Stimulated activated CD4-positive, alpha-beta T cell treated with anti-CD3 and anti-CD28 coated beads, Interleukin-1b, Interleukin-23, amount 100 ng/mL, for 1 hour (primary cell): ENCODE measurements at places on chromosomes 12 and 14.

DNA sequence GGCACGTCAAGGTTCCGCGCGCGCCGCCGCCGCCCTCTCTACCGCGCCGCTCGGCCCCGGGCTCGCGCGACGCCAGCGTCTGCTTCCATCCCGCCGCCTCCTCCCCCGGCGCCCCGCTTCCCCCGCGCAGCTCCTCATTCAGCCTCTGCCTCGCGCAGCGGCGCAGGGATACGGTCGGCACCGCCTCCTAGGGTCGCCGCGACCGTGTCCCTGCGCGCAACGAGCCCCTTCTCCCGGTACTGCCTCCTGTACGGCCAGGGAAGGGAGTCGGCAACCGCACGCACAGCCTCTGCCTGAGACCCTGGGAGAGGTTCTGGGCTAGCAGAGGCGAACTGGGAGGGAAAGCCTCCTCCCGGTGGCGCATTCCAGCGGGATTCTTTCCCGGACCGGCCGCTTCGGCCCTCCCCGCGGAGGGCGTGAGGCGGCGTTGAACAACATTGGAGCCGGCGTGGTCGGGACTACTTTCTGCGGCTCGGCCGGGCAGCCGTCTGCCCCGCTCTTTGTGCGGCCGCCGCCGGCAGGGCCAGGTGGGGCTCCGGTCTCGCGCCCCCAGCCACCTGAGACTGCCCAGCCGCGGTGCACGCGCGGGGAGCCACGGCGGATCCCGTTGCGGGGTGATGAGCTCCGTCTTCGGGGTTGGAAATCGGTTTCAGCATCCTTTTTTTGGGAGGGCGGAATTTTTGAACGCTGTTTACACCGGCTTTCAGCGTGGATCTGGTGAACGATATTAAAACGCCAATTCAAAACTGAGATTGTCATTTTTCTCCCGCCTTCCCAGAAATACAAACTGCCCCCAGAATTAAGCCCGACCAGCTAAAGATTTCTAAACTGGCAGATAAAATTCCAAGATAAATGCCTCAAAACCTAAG, at the start of gene LRP6:
Gene LRP6 (minus strand): TSS at position 172 of the 869 bp plus-strand sequence. CDS start 309 bp downstream, outside the sequence.
- DNase-seq: peak; percentile 67

DNA sequence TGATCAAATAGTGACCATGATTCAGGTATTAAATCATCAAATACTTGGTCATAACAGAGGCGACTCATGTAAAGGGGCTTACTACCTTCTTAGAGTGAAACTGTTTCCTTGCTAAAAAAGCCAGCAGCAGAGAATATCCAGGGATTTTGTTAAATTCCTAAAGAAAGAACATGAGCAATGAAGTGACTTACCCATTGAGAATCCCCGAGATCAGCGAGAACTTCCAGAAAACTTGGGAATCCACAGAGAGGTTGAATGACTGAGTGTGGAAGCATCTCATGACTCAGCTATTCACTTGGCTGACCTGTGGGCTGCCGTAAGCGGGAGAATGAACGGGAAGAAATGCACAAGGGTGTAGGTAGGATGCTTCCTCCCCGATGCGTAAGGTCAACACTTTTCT, 85.3 kb upstream of the KCNA1 start:
- no peak for DNase-seq

DNA sequence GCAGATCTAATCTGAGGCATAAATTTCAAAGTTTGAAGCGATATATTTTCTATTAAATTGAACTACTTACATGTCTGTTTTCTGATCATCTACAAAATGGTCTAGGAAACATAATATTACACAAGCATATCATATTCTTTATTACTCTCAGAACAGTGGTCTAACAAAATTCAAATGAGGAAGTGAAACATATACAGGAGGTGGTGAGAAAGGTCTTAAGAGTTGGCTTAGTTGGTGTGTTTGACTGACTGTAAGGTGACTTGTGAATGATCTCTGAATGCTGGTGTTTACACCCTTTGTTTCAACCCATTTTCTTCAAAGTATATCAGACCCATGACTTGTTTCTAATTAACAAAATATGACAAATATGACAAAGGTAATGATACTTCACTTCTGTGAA, 1156.8 kb downstream of the SLC16A7 start:
- no peak for DNase-seq

DNA sequence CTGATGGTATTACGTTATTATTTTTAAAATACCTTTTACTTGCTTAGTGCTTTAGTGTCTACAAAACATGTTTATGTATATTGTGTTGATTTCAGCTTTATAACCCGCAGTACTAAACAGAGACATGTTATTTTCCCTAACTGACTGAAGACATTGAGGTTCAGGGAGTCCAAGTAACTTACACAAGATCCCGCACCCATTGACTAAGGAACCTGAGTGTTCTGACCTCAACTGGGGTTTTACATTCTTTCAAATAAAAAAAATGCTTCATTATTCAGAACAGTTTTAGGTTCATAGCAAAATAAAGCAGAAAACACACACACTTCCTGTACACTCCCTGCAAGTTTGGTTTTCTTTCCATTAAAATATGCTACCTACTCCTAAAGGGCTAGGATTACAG, 60.4 kb upstream of the METAP2 start:
- DNase-seq: no peak

DNA sequence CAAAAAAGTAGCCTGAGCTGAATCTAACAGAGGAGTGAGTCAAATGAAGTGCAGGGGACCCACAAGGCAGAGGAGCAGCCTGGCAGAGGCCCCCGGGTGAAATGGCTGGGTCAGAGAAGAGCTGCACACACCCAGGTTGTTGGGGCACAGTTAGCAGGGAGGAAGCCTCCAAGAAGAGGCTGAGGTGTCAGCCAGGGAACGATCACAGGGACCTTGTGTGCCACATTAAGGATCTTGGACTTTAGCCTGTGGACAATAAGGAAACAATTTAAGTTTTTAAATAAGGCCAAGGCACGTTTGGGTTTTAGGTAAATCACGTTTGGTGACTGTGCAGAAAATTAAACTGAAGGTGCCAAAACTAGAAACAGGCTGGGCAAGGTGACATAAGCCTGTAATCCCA, 35.1 kb downstream of the OR10P1 start:
- no peak for DNase-seq

- DNase-seq: no peak
These were observed 44.4 kb upstream of the CHPT1 start for GRCh38 chr12:101653030-101653429.

- DNase-seq: no peak
These were observed 161.2 kb downstream of the PLCZ1 start for GRCh38 chr12:18576648-18577047.

DNA sequence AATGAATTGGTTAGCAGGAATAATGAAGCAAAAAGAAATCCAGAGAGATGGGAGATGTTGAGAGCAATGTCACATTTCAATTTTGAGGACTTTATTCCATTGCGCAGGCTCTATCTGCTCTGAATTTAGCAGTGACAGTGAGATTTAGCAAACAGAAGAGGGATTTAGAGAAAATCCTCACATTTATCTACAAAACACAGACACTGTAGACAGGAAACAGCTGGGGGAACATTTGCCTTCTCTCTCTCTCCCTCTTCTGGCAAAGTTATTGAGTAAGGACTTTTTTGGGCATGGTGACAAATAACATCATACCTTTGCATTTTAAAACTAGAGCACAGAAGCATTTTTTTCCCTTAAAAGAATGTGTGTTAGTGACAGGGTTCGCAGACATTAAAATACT, at the start of gene IGF1:
Gene IGF1 (minus strand): TSS at position 158 of the 400 bp plus-strand sequence. CDS start 182 bp downstream, outside the sequence.
- DNase-seq: no peak

DNA sequence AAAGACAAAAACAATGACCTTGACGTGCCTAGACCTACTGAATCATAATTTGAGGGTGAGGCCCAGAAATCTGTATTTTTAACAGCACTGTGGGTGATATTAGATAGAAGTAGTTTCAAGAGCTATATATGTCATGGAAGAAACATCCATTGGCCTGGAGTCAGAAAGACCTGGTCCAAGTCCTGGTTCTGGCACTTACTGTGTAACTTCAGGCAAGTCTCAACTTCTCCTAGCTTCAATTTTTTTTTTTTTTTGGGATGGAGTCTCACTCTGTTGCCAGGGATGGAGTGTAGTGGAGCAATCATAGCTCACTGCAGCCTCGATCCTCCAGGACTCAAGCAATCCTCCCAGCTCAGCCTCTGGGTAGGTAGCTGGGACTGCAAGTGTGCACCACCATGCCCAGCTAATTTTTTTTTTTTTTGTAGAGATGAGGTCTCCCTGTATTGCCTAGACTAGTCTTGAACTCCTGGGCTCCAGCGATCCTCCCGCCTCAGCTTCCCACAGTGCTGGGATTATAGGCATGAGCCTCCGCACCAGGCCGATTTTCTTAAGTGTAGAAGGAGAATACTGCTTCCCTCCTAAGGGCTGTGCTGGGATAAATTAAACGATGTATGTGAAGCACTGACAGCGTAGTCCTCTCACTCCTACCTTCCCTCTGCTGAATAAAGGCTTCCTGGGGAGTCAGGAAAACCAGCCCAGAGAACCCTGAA, 14.3 kb upstream of the GPX2 start:
- no peak for DNase-seq
